COR-L47 (cell line): ENCODE measurements at places on chromosomes 5 and 9.

- DNase-seq: no peak
Measured at GRCh38 chr9:102035929-102036328, 297.5 kb upstream of the GRIN3A start.

- DNase-seq: peak; percentile 52
Measured at GRCh38 chr9:34994260-34994899, 4.8 kb downstream of the DNAJB5 start.

- DNase-seq: no peak
Measured at GRCh38 chr5:61348447-61348846, 16.4 kb downstream of the ZSWIM6 start.

DNA sequence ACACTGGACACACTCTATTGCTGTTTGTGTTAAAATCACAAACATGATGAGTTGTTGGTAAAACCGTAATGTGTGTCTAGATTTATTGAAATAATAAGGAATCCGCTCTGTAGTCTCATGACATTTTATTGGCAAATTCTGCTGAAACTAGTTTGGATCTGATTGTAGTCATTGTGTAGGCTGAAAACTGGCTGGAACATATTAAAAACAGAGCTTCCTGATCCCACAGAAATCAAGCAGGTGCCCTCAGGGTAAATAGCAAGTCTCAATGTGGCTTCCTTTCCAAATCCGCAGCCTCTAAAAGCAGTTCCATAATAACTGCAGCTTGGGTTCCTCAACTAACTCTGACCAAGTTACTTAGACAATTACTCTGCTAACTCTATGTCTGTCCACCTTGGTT, 427.5 kb upstream of the KIF2A start:
- DNase-seq: no peak

GRCh38 chr9:136691316-136692184, 4.3 kb upstream of the AGPAT2 start:
- DNase-seq: no peak

DNA sequence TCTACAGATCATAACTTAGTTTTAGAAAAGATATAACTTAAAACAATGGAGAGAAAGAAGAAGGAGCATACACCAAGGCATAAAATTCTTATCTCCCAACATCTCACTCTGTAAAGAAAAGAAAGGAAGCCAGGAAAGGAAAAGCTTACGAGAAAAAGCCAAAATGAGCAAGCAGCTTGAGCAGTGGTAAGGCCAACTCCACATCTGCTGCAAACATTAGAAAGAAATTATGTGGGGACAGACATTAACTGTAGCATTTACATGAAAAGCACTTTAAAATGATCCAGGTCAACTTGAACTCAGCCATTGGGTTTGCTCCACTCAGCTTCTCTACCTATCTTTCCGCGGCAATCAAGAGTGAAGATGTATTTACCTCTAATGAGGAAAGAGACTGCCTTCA, 176.9 kb downstream of the BNC2 start:
- DNase-seq: no peak

GRCh38 chr5:40442346-40442745, 237.4 kb upstream of the PTGER4 start:
- no peak for DNase-seq

DNA sequence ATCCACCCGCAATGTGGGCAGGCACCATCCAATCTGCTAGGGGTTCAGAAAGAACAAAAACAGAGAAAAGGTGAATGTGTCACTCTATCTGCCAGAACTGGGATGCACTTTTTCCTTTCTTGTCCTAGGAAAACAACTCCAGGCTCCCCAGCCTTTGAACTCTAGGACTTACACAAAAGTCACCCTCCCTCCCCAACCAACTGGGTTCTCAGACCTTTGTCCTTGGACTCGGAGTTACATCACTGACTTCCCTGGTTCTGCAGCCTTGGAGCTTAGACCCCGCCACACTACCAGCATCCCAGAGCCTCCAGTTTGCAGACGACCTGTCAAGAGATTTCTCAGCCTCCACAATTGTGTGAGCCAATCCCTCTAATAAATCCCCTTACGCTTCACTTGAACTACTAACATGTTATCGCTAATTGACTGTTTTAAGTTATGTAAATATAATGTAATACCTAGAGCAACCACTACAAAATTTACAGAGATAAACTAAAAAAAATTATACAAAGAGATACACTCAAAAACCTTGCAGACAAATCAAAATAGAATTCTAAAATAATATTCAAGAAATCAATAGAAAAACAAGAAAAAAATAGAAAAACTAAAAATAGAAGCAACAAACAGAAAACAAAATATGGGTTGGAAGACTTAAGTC, 5.3 kb upstream of the UBLCP1 start:
- DNase-seq: no peak

DNA sequence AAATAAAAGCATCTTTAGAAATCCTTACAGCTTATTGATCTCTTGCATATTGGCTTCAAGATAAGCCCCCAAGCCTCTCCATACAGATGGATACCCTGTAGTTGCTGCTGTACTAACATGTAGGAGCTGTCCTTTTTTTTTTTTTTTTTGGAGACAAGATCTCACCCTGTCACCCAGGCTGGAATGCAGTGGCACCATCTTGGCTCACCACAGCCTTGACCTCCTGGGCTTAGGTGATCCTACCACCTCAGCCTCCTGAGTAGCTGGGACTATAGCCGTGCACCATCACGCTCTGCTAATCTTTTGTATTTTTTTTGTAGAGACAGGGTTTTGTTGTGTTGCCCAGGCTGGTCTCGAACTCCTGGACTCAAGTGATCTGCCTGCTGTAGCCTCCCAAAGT, 35.4 kb downstream of the SNX30 start:
- no peak for DNase-seq

- no peak for DNase-seq
Measured at GRCh38 chr9:138072897-138073296, 195.3 kb downstream of the CACNA1B start.

- DNase-seq: no peak
Measured at GRCh38 chr5:39116344-39117170, 42.4 kb upstream of the RICTOR start.

DNA sequence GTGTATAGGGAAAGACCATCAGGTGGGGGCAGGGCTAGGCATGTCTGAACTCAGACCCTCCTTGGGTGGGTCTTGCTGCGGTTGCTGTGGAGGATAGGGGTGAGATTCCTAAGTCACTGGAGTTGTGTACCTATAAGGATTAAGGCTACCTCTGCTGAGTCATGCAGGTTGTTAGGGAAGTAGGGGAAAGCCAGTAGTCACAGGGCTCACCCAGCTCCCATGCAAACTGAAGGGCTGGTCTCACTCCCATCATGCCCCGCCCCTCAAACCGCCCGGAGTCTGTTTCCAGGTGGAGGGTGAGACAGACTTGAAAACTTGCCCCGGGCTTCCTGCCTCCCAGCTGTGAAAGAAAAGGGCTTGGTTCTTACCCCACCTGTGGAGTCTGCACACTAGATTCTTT, 161.8 kb downstream of the CAVIN4 start:
- no peak for DNase-seq

- peak; percentile 82 for DNase-seq
Measured at GRCh38 chr9:96040591-96041461, 165.3 kb downstream of the ERCC6L2 start.

- DNase-seq: no peak
Measured at GRCh38 chr5:158619083-158619788, 480.5 kb downstream of the EBF1 start.

DNA sequence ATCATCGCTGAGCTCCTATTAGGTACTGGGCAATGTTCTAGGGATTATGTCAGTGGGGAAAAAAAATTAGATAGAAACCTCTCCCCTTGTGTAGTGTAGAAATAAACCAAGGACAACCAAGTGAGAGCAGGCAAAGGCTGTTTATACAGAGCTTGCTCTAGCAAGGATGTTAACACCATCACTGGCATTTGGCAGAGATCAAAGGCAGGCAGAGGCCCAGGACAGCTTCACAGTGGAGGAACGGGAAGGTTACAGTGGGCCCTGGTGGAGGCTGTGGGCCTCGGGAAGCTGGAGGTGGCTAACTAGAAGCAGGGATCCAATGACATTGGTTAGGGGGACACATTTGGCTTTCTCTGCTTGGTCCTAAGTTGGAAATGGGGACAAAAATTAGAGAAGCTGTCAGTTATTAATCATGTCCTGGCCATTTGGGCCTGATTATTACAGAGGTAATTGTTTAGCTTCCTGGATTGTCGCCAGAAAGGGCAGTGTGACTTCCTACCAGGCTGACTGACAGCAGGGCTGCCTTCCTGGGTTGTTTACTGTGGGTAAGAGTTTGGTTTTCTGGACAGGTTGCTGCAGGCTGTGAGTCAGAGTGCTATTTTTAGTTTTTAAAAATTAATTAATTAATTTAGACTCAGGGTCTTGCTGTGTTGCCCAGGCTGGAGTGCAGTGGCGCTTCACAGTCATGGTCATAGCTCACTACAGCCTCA, 259.3 kb downstream of the ROR2 start:
- DNase-seq: peak; percentile 47

DNA sequence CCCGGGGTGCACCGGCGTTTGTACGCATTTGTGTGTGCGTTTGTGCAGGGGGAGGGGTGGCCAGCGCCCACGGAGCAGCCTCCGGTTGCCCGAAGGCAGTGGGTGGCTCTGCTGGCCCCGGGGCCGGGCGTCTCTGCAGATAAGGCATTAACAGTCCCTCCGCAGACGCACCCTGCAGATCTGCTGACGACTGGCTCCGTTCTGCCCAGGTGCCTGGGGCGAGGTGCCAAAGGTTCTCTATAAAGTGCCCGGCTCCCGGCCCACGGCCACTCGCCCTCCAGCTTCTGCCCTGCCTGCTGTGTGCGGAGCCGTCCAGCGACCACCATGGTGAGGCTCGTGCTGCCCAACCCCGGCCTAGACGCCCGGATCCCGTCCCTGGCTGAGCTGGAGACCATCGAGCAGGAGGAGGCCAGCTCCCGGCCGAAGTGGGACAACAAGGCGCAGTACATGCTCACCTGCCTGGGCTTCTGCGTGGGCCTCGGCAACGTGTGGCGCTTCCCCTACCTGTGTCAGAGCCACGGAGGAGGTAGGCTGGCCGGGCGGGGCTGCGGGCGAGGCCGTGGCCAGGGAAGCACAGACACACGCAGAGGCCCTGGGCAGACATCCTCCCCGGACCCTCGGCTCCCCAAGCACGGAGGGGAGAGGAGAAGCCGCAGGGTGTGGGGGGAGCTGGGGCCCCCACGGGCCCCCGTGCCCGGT, at the start of gene SLC6A19:
TSS of gene SLC6A19 (plus strand) at position 269 of the 699 bp plus-strand sequence. CDS start at position 325, 56 bp downstream.
- DNase-seq: peak; percentile 49

- no peak for DNase-seq
Measured at GRCh38 chr9:121838746-121839669, 187.6 kb downstream of the DAB2IP start.

DNA sequence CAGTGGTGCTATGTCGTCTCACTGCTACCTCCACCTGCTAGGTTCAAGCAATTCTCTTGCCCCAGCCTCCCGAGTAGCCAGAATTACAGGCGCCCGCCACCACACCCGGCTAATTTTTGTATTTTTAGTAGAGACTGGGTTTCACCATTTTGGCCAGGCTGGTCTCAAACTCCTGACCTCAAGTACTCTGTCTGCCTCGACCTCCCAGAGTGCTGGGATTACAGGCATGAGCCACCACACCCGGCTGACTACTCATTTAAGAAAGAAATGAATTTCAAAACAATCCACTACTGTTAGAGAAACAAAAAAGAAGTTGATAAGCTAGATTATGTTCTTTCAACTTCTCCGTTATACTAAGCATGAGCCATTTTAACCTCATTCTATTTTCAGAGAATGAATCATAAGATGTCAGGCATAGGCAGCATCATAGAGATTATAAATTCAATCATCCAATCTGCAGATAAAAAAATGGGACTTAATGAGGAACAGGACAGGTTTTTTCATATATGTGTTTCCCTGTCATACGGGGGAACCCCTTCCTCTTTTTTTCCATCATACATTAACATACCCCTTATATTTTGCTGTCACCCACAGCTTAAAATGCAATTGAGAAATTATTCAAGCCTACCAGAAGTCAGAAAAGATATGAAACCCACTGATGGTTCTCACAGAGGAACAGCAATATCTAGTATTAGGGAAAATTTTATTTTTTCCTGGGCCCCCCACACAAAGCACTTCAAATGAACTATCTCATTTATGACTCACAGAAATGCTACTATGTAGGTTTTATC, 26.5 kb upstream of the ADRB2 start:
- no peak for DNase-seq

- DNase-seq: no peak
Measured at GRCh38 chr9:4654084-4654483, 8.0 kb upstream of the PLPP6 start.
